ENCODE measurements at places on chromosomes 16 and 17.

- no peak for DNase-seq
These were observed 3.0 kb upstream of the SRRM2 start for GRCh38 chr16:2749476-2749875.

- DNase-seq: no peak
These were observed 106.7 kb downstream of the RAB11FIP4 start for GRCh38 chr17:31497994-31498826.

- DNase-seq: no peak
These were observed 147.8 kb downstream of the PRKCA start for GRCh38 chr17:66450008-66450851.

- no peak for DNase-seq
These were observed 4.8 kb upstream of the ABCA5 start for GRCh38 chr17:69331756-69332155.

- no peak for DNase-seq
These were observed 69.2 kb downstream of the CDC27 start for GRCh38 chr17:47119746-47120520.

GRCh38 chr16:85216522-85217375 is 104.5 kb upstream of the CIBAR2 start:
- no peak for DNase-seq

GRCh38 chr17:66737524-66737923 is 97.4 kb upstream of the CACNG5 start:
- no peak for DNase-seq

DNA sequence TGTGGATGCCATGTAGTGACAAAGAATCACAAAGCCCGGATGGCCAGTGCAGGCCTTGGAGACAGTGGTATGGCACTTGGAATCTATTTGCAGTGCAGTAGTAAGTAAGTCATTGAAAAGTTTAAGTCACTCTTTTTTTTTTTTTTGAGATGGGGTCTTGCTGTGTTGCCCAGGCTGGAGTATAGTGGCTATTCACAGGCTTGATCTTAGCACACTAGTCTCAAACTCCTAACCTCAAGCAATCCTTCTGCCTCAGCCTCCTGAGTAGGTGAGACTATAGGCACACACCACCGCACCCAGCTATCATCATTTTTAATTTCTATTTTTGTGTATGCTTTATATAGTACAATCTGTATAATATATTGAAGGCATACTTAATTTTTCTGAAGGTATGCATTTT is 4.3 kb upstream of the PLSCR3 start:
- no peak for DNase-seq

DNA sequence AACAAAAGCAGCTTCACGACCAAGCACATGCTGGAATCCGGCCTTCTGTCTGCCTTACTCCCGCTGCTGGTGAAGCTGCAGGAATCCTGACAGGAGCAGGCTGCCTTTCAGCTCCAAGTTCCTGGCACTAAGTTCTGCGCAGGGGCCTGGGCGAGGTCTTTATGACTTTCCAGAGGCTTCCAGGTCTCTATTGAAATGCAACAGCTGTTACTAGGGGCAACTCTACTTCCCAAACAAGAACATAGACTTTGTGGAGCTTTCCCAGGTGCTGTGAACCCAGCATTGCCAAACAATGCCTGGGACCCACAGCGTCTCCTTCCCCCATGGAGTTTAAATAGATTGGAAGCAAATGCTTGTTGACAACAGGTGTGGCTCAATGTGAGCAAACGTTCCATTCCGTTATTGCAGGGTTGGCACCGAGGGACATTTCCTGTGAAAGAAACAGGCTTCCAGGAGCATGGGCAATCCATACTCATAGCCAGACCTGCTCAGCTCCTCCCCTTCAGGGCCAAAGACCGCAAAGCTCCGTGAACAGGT is 156.0 kb downstream of the CDH13 start:
- DNase-seq: no peak

- no peak for DNase-seq
These were observed 43.7 kb downstream of the IRX5 start for GRCh38 chr16:54974367-54974766.

DNA sequence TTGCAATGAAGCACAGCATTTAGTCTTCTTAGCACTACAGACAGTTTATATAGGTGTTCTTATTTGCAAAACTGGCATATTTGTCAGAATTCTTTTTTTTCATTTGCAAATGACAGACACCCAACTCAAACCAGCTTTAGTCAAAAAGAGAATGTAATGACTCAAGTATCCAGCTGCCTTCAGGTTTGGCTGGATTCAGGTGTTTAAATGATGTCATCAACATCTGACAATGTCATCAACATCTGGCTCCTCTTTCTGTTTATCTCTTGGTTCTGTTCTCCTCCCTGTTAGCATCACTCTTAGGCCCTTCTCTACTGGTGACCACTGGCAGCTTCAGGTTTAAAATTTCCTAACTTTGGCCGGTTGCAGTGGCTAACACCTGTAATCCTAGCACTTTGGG is 18.9 kb downstream of the TMC5 start:
- DNase-seq: no peak

- DNase-seq: no peak
These were observed 8.2 kb downstream of the CRAMP1 start for GRCh38 chr16:1620391-1620790.

All from effector memory CD8-positive, alpha-beta T cell (primary cell).